ENCODE measurements at places on chromosomes 5 and 9.
A peak's percentile ranks its signal among the peaks of the same experiment; 100 is the strongest.

- peak; percentile 2 for DNase-seq
These were observed 75.3 kb upstream of the PJA2 start for GRCh38 chr5:109485030-109485429.

DNA sequence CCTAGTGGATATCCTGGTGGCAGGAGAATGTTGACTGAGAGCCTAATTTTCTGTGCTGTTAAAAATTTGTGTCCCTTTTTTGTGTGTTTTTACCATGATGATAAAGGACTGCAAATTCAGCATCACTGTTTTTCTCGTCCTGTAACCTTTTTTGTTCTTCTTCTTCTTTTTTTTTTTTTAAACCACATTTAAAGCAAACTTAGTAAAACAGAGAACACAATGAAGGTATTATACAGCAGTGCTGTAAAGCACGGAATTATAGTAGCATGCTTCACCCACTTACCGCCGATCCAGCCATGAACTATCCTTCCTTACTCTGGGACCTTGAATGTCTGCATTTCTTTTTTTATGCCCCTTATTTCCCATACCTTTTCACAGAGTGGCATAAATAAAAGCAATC lies 280.0 kb downstream of the ARHGAP26 start:
- no peak for DNase-seq

DNA sequence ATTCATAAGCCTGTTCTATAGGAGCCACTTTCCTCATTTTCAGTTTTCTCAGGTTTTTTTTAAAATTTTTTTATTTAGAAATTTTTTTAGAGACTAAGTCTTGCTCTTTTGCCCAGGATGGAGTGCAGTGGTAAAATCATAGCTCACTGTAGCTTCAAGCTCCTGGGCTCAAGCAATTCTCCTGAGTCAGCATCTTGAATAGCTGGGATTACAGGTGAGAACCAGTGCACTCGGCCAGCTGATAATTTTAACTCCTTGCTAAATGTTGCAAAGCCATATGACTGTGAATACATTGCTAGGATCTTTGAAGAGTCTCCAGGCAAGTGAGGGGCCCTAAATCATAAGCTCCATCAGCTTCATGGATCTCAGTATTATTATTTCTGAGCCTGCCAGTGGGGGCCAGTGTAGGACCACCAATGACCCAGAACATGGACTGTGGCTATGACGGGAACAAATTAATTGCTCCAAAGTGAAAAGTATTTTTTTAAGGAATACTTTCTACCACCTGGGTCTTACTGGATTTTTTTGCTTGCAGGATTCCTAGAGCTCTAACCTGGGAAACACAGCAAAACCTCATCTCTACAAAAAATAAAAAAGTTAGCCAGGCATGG lies 5.7 kb upstream of the GAPVD1 start:
- no peak for DNase-seq

GRCh38 chr5:180287868-180288267 lies 4.0 kb downstream of the MAPK9 start:
- DNase-seq, result no peak

Measured in brain microvascular endothelial cell (primary cell).